ENCODE measurements at places on chromosomes 13 and 19. TPM values are rescaled to one million over a fixed set of nuclear protein-coding genes. Genes with fewer than 3 reads are reported as not detected.

Gene NLRP9
- total RNA-seq: not detected

Gene CEACAM4
- not detected for total RNA-seq

Gene ATP12A
- 0.10 TPM for total RNA-seq

Gene SOX1
- not detected for total RNA-seq

Gene EPSTI1
- 37.4 TPM for total RNA-seq
